ENCODE measurements at places on chromosomes 6 and 20. TPM values are rescaled to one million over a fixed set of nuclear protein-coding genes. Genes with fewer than 3 reads are reported as not detected.
A peak's percentile ranks its signal among the peaks of the same experiment; 100 is the strongest.

DNA sequence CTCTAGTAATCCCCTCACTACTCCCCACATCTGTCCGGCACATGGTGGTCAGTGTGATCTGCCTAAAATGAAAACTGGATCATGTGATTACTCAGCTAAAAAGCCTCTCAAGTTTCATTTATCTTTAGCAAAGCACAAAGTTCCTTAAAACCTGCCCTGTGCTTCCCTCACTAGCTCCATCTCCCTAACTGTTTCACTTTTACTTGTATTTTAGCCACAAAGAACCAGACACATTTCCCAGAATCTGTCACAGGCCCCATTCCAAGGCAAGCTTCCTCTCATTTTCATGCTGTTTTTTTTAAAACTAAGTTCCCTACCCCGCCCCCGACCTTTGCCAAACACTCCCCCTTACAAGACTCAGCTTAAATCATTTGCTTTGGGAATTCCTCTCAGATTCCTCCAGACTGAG, 8.9 kb upstream of the IGF2R start:
- H3K36me3 ChIP-seq, result no peaks in the 10 kb centered on the region
- DNase-seq, result no peak
- peak overlapping the region; percentile 37 for H3K27ac ChIP-seq

DNA sequence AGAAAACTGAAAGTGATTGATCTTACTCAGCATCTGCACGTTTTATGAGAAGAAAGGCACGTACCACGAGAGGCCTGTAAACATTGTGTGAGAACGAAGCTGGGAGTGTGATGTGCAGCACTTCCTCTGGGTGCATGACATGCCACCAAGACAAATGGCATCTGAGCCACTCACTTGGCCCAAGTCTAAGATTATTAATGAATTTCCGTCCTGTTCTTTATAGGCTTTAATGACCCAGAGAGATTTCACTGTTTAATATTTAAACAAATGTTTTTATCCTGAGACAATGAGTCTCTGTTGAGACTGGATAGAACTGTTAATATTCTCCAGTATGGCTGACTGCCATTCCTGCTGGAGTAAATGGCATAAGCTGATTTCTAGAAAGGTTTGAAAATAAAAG, 172.6 kb upstream of the PHACTR1 start:
- no peak overlapping the region for H3K4me3 ChIP-seq
- peak overlapping the region; percentile 65 for H3K27ac ChIP-seq
- no peaks in the 10 kb centered on the region for H3K27me3 ChIP-seq
- H3K4me1 ChIP-seq, result peaks cover 11% of the 10 kb centered on the region
- peak; percentile 59 for DNase-seq

DNA sequence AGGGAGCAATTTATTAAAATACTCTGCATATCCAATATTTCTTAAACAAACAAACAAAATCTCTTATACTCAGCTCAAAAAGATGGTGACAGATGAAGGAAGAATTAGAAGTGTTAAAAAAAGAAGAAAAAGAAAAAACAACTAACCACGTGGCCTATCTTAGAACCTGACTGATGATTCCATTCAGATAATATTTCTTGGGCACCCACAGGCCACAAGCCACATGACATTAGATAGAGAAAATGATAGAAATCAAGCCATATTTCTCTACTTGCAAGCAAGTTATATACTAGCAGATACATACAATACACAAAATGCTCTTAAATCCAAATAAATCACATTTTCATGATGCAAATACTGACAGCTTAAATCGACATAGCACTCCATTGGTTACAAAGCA, 14.5 kb upstream of the RAMACL start:
- no peaks in the 10 kb centered on the region for H3K27me3 ChIP-seq
- H3K27ac ChIP-seq, result no peak overlapping the region
- DNase-seq, result no peak

DNA sequence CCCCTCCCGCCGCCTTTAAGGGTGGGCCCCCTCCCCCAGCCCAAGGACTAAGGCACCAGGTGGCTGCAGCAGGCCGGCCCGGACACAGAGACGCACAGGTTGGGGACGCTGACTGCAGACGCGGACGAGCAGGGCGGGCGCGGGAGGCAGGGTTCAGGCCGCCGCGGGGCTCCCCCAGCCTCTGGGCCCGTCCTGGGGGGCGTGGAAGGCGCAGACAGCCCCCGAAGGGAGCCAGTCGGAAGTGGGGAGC, 9.3 kb downstream of the DUSP15 start:
- H3K4me1 ChIP-seq, result peaks cover 10% of the 10 kb centered on the region
- peak overlapping the region; percentile 20 for H3K4me3 ChIP-seq
- no peak overlapping the region for H3K27ac ChIP-seq
- no peaks in the 10 kb centered on the region for H3K27me3 ChIP-seq

GRCh38 chr6:13397359-13398068, 69.2 kb upstream of the TBC1D7 start:
- H3K27me3 ChIP-seq, result no peaks in the 10 kb centered on the region
- no peak overlapping the region for H3K4me3 ChIP-seq
- H3K36me3 ChIP-seq, result no peaks in the 10 kb centered on the region
- DNase-seq, result no peak

DNA sequence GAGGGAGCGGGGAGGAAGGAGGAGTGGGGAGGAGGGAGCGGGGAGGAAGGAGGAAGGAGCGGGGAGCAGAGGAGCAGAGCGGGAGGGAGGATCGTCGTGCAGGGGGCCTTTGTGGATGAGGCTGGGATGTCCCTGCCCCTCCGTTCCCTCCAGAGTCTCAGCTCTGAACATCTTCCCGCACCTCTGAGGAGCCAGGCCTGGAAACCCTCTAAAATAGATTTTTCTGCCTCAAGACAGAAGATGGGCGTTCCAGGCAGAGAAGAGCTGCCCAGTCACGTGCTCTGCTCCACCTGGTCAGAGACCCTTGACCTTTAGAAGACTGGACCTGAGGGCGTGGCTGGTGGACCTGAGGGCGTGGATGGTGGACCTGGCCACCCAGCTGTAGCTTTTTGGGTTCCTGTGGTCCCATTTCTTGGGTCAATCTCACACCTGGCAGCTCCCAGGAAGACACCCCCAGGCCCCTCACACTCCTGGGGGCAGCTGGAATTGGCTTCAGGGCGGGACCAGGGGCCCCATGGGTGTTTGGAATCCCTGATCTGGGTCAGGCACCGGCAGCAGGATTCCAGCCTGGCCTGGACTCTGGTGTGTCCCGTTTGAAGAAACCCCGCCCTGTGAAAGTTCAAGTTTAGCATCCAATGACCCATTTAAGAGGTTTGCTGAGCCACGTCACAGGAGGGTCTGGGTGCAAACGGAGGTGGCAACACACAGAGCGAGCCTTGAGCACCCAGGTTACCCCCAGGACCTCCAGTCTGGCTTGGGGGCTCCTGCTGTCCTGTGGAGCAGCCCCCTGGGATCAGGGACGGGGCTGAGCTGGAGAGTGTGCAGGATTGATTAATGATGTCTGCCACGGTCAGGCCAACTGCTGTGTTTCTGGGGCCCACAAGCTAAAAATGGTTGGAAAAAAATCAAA, 96.9 kb upstream of the BHLHE23 start:
- H3K27me3 ChIP-seq, result no peaks in the 10 kb centered on the region
- H3K36me3 ChIP-seq, result no peaks in the 10 kb centered on the region
- no peak overlapping the region for H3K27ac ChIP-seq
- no peak for DNase-seq
- no peaks in the 10 kb centered on the region for H3K4me1 ChIP-seq

Gene SLC17A2
- total RNA-seq, result not detected

Gene SLC17A1
- total RNA-seq, result not detected

All from pancreas (tissue), 10 donors.